Pancreas (tissue), 10 donors: ENCODE measurements at places on chromosomes 1 and 21. TPM values are rescaled to one million over a fixed set of nuclear protein-coding genes. Genes with fewer than 3 reads are reported as not detected.

Gene RIT1
- polyA plus RNA-seq: 7.7 TPM

Gene RHBDL2
- polyA plus RNA-seq: 0.05 TPM

Gene NIPAL3
- polyA plus RNA-seq: 8.5 TPM

Gene INKA2
- polyA plus RNA-seq: 1.3 TPM

Gene IVL
- not detected for polyA plus RNA-seq

Gene ANKRD13C
- polyA plus RNA-seq: 7.6 TPM

Gene WDR4
- polyA plus RNA-seq: 17.8 TPM

DNA sequence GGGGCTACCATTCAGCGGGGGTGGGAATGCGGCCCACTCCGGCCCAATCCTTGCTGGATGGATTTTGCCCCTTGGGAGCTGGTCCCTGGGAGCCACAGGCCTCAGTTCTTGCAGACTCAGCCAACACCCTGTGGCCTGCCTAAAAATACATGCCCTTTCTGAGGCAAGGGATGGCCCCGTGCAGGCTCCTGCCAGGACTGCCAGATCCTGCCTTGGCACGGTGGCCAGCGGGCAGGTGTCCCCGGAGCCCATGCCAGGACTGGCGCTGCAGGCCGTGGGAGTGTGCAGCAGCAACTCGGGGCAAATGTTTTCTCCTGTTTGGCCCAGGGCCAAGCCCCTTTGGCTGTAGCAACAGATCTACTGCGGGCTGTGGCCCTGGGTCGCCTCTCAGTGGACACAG, 1.6 kb upstream of the PANK4 start:
- DNase-seq: peak; percentile 44

GRCh38 chr1:19360843-19361610, 48.9 kb downstream of the SLC66A1 start:
- DNase-seq: no peak

GRCh38 chr1:2645143-2645542, 12.3 kb upstream of the MMEL1 start:
- DNase-seq: no peak

GRCh38 chr1:209643285-209644020, 8.8 kb downstream of the LAMB3 start:
- DNase-seq: peak; percentile 60

DNA sequence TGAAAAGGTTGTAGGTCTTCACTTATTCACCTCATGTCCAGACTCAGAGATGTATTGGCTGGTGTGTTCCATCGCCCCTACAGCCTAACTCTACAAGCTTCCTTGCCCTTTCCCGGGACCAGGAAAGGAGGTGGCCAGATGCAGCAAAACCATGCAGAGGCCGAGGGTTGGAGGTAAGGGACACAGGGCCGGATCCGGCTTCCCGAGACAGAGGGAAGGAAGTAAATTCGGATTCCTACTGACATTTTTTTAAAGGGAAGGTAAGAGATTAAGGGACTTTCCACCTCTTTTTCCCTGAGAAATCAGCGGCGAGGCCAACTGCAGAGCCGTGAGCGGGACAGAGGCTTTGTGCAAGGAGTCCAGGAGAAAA, 12.7 kb downstream of the EPHA10 start:
- no peak for DNase-seq

GRCh38 chr1:110393691-110394492, 3.1 kb upstream of the SLC16A4 start:
- DNase-seq: no peak

DNA sequence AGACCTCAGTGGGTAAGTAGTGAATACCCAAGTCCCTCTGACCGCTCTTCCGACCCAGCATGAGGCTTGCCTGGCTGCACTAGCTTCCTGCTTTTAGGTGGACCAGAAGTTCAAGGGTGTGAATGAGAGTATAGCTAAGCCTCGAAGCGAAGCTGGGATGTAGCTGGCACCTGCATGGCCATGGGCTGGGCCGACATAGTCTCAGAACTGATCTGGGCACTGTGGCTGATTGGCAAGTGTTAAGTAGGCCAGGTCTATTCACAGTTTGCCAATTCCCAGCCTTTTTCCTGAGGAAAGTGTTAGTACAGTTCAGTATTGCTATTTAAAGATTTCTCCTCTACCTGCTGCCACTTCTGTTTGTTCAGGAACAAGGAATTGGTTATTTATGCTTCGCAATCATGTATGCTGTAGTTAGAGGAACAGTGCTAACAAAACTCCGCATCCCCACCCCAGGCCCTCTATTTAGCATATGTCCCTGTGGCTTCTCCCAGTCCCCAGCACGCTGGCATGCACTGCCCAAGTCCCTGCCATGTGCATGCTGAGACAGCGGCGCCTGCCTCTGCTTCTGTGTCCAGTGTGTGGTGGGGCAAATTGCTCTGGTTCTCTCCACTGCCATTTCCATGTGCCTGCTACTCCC, 16.3 kb downstream of the SPATA46 start:
- DNase-seq: no peak

- DNase-seq: no peak
Observed at GRCh38 chr1:33337441-33337840, 16.5 kb upstream of the A3GALT2 start.

GRCh38 chr1:200179126-200179780, 151.7 kb downstream of the NR5A2 start:
- no peak for DNase-seq
